Hair follicular keratinocyte (primary cell): ENCODE measurements at places on chromosomes 11 and 22. TPM values are rescaled to one million over a fixed set of nuclear protein-coding genes. Genes with fewer than 3 reads are reported as not detected.

Gene GRAP2
- total RNA-seq: not detected in 2 replicates

Gene CCDC88B
- total RNA-seq: 3.9 and 5.3 TPM in 2 replicates

Gene C11orf52
- total RNA-seq: 1.2 TPM in 1 of 2 replicates, not detected in the other

Gene CBLIF
- not detected in 2 replicates for total RNA-seq

Gene OR6A2
- not detected in 2 replicates for total RNA-seq

Gene CDCA5
- 7.2 and 25.9 TPM in 2 replicates for total RNA-seq

Gene OR51E2
- total RNA-seq: not detected in 2 replicates

Gene EXPH5
- 5.4 TPM in 2 replicates for total RNA-seq

Gene PAMR1
- total RNA-seq: 1.6 and 12.7 TPM in 2 replicates

Gene TRPM5
- not detected in 2 replicates for total RNA-seq

Gene FXYD2
- total RNA-seq: 1.2 TPM in 1 of 2 replicates, not detected in the other

Gene OR5B12
- total RNA-seq: not detected in 2 replicates

Gene EHD1
- total RNA-seq: 92.0 and 131 TPM in 2 replicates

Gene MPST
- 203 and 213 TPM in 2 replicates for total RNA-seq

Gene PAK1
- 53.6 and 54.8 TPM in 2 replicates for total RNA-seq

Gene SAA2
- total RNA-seq: 7.4 and 19.6 TPM in 2 replicates

Gene KCNJ1
- total RNA-seq: 0.08 TPM in 1 of 2 replicates, not detected in the other

Gene FIBIN
- total RNA-seq: 0.46 and 1.7 TPM in 2 replicates

Gene MRGPRF
- 0.30 and 0.47 TPM in 2 replicates for total RNA-seq

Gene FOSL1
- 141 and 144 TPM in 2 replicates for total RNA-seq

Gene XRCC6
- total RNA-seq: 273 and 461 TPM in 2 replicates

Gene SELENOO
- total RNA-seq: 42.0 and 48.0 TPM in 2 replicates

Gene USP2
- total RNA-seq: 0.08 and 0.84 TPM in 2 replicates

Gene MLC1
- total RNA-seq: not detected in 2 replicates

Gene CARD10
- total RNA-seq: 67.6 and 88.3 TPM in 2 replicates

Gene C11orf65
- 0.23 and 1.1 TPM in 2 replicates for total RNA-seq

Gene GLB1L3
- total RNA-seq: 0.70 and 2.3 TPM in 2 replicates

Gene C11orf87
- under 0.01 TPM in 1 of 2 replicates, not detected in the other for total RNA-seq

Gene ZFTA
- total RNA-seq: 4.1 and 4.9 TPM in 2 replicates

Gene KRTAP5-10
- not detected in 2 replicates for total RNA-seq

Gene MMP10
- 1.8 and 25.9 TPM in 2 replicates for total RNA-seq

Gene IFITM5
- total RNA-seq: not detected in 2 replicates

Gene HTR3A
- not detected in 2 replicates for total RNA-seq

Gene CD248
- 0.47 and 1.3 TPM in 2 replicates for total RNA-seq

Gene MAFF
- 18.5 and 44.9 TPM in 2 replicates for total RNA-seq

Gene C22orf42
- not detected in 2 replicates for total RNA-seq

Gene CNTN5
- not detected in 2 replicates for total RNA-seq

Gene RNF141
- 31.5 and 32.1 TPM in 2 replicates for total RNA-seq

Gene TMEM132A
- 97.8 and 142 TPM in 2 replicates for total RNA-seq

Gene SEC14L6
- not detected in 2 replicates for total RNA-seq

Gene SLC37A2
- total RNA-seq: 22.2 and 35.8 TPM in 2 replicates

Gene STX5
- total RNA-seq: 26.9 and 37.9 TPM in 2 replicates

Gene OR2AG1
- total RNA-seq: not detected in 2 replicates

Gene MUC5AC
- total RNA-seq: not detected in 2 replicates

Gene RAPSN
- total RNA-seq: not detected in 2 replicates

Gene MOGAT2
- total RNA-seq: not detected in 2 replicates

Gene P4HA3
- 1.1 and 3.7 TPM in 2 replicates for total RNA-seq

Gene OR52I2
- not detected in 2 replicates for total RNA-seq

Gene ELMOD1
- total RNA-seq: not detected in 2 replicates

Gene ROM1
- total RNA-seq: 1.7 and 2.3 TPM in 2 replicates

Gene PDE3B
- total RNA-seq: not detected in 2 replicates

Gene TRIM6
- total RNA-seq: 2.7 and 2.8 TPM in 2 replicates

Gene PKP3
- 292 and 373 TPM in 2 replicates for total RNA-seq

Gene NLRP6
- not detected in 2 replicates for total RNA-seq

Gene GRIA4
- total RNA-seq: not detected in 2 replicates

Gene OR2D2
- not detected in 2 replicates for total RNA-seq

Gene ANGPTL5
- total RNA-seq: not detected in 2 replicates
